ENCODE measurements at places on chromosomes 11 and 22.

- DNase-seq: peak; percentile 73
These were observed 71.2 kb upstream of the TBCEL start for GRCh38 chr11:120952461-120953434.

- no peak for DNase-seq
These were observed 16.0 kb downstream of the FZD4 start for GRCh38 chr11:86938900-86939880.

GRCh38 chr11:15551901-15552851 lies 437.5 kb downstream of the INSC start:
- DNase-seq: no peak

DNA sequence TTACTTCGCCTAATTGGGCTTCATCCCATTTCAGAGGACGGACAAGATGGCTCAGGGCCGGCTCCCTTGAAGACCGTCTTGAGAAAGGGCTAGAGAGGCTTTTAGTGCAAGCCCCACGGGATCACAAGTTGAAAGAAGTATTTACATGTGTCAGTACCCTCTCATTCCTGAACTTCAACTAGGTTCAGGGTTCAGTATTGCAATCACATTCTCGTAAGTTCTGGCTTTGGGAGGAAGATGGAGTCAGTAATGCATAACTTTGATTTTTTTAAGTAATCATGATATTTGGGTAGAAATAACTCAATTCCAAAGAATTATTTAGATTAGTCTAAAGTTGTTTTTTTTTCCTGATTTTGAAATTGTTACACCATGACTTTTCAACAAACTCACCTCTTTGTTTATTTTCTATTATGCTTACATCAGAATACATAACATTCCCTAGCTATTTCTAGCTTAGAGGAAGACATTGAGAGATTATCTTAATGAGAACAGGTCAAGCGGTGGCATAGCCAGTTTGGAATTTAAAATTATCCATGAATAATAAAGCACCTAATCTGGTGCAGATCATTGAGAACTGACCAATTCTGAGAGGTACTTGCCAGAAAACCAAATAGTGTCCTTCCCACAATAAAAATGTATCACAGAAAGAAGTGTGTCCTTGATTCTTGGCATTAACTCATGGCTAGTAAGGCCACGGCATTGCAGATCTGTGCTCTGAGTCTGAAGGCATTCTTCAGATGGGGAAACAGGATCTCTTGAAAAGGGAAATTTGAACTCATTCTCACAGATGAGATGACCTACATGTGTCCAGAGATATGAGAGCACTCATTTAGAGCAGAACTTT lies 92.1 kb upstream of the BLID start:
- DNase-seq: peak; percentile 45

- no peak for DNase-seq
These were observed 44.6 kb downstream of the ANKRD42 start for GRCh38 chr11:83238111-83238510.

DNA sequence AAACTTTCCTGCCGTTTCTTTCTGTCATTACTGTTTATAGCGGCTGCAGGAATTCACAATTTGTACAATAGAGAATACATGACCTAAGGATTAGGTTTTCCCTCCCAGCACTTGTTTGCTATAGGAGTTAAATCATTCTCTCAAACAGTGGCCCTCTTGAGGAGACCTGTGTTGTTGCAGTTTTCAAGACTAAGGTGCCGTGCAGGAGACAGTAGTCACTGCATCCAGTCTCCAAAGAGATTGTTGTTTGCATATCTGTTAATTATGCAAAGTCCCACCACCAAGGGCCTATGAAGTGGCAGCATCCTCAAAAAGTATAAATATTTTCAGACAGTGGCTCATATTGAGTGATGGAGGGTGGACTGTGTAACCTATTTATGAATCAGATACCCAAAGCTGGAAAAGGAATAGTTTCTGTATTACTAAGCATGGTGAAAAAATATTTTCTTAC lies 2.3 kb downstream of the PRSS23 start:
- no peak for DNase-seq

DNA sequence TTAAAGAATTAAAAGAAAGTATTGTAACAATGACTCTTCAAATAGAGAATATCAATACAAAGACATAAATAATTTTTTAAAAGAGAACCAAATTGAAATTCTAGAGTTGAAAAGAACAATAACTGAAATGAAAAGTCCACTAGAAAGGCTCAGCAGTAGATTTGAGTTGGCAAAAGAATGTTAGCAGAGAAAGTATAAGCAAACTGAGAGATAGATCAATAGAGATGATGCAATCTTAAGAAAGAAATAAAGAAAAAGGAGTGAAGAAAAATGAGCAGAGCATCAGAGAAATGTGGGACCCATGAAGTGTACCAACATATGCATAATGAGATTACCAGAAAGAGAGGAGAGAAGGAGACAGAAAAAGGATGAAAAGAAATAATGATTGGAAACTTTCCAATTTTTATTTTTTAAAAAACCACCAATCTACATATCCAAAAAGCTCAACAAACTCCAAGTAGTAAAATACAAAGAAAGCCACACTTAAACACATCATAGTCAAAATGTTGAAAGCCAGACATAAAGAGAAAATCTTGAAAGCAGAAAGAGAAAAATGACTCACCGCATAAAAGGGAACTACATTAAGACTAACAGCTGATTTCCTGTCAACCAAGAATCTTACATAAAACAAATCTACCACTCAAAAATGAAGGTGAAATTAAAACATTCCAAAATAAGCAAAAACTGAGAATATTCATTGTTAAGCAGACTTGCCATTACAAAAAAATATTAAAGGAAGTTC lies 20.9 kb downstream of the NCF4 start:
- DNase-seq: no peak

DNA sequence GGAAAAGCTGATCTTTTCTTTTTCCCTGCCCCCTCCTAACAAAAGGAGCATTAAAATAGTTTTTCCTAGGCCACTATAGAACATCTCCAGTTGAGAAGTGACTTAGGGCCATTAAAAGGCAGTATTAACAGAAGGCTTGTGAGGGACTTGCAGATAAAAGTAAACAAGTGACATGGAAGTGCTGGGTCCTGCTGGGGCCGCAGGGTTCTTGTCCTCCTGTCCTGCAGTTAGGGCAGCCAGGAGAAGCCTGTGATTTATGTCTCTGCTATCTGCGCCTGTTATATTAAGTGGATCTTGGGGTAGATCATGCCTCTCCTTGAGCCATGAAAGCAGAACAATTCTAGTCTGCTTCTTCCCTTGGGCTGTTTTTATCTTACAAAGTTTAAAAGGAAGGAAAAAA lies 271.4 kb upstream of the C11orf87 start:
- DNase-seq: no peak

- DNase-seq: no peak
These were observed 123.0 kb downstream of the TRIM44 start for GRCh38 chr11:35785287-35786167.

DNA sequence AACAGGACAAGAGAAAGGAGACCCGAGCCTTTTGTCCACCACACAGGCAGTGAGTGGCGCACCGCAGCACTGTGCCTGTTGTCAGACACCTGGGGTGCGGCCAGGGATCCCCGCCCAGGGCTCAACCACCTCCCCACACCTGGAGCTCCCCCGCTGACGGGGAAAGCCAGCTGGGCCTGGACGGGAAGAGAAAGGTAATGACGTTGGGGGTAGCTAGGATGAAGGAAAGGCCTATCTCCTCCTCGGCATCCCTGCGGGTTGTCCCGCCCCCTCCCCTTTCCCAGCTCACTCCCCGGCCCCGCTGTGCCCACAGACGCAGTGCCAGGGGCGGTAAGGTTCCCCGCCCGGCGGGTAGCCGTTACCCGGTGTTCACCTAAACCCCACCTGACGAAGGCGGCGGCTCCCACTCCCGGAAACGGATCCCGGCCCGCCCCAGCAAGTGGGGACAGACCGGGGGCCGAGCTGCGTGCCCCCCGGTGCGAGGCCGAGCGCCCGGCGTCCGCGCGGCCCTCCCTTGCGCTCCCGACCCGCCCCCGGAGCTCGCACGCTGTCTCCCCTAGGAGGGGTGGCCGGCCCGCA lies 495 bp downstream of the HYOU1 start:
- DNase-seq: peak; percentile 51

DNA sequence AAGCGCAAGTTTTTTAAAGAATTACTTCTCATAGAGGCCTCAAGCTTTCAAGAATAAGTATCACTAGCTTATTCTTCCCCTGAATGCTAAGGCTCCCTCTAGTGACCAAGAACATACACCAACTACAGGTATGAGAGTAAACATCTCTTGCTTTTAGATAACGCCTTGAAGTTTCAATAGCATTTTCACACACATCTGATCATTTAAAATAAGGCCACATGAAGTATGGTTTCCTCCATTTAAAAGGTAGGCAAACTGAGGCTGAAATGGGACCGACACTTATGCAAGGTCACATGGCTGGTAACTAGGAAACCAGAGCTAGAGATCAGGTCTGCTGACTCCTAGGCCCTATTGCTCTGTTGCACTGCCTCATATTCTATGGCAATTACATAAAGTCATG lies 66.5 kb downstream of the CCDC34 start:
- no peak for DNase-seq

- no peak for DNase-seq
These were observed 35.4 kb upstream of the PLET1 start for GRCh38 chr11:112296044-112296443.

GRCh38 chr11:96095884-96096303 lies 172.0 kb upstream of the MTMR2 start:
- no peak for DNase-seq

GRCh38 chr11:116043857-116044256 lies 539.6 kb upstream of the CADM1 start:
- no peak for DNase-seq

GRCh38 chr11:129317571-129317970 lies 58.1 kb upstream of the BARX2 start:
- no peak for DNase-seq

DNA sequence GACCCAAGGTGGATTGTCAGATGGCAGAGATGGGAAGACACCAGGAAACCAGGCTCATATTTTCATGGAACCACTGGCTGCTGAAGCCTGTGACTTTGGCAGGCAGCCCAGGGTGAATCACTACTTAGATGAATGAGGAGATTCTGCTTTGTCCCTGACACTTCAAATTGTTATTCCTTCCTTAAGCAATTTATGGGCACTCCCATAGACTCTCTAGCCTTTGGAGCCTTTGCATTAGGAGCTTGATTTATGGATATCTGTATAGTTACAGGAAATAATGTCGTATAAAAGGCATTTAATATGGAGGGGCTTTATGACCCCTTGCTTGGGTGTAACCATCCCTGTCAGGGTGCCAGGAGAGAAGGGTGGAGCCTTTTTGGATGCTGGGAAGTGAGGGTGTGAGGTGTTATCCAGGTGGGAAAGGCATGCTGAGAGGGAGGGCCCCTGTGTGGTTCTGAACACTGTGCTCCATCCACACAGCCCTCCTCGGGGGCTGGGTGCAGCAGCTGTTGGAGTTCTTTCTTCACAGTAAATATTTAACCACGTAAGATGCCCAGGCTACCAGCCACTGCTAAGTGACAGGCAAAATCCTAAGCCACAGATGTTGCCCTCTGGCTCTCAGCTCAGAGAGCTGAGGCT lies 35.3 kb downstream of the IL18 start:
- DNase-seq: no peak

DNA sequence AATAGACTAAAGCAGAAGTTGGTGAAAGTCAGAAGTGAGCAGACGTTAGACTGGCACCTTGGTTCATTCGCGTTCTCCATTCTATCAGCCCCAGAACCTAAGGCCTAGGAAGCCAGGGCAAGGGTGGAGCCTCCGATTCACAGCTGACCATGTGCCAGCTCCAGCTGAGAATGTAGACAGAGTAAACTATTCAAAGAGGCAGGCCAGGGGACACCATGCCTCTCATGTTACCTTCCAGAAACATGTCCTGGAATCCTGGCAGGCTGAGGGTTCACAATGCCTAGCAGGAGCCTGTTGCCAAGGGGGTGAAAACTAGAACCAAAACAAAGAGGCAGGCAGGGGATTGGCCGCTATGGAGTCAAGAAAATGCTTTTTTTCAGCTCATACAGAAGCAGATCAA lies 224.4 kb upstream of the POU2AF2 start:
- peak; percentile 53 for DNase-seq

Data from left lobe of liver (tissue), 2 donors.